ENCODE measurements at places on chromosomes 11 and 22. TPM values are rescaled to one million over a fixed set of nuclear protein-coding genes. Genes with fewer than 3 reads are reported as not detected.

ROBO4 gene
- 13.5 TPM for polyA plus RNA-seq

OR51E2 gene
- 0.63 TPM for polyA plus RNA-seq

TRMT112 gene
- 245 TPM for polyA plus RNA-seq

NFAM1 gene
- polyA plus RNA-seq, result 1.2 TPM

ARHGAP1 gene
- 128 TPM for polyA plus RNA-seq

SLC22A25 gene
- not detected for polyA plus RNA-seq

PRR33 gene
- polyA plus RNA-seq, result 0.28 TPM

PGA4 gene
- polyA plus RNA-seq, result 1.1 TPM

SLC6A5 gene
- not detected for polyA plus RNA-seq

LPXN gene
- 7.9 TPM for polyA plus RNA-seq

B4GALNT4 gene
- 5.1 TPM for polyA plus RNA-seq

IGSF9B gene
- 14.0 TPM for polyA plus RNA-seq

- DNase-seq, result no peak
Observed at GRCh38 chr22:29195118-29195963, 10.4 kb upstream of the EMID1 start.

- DNase-seq, result no peak
Observed at GRCh38 chr22:19990609-19991394, 25.8 kb downstream of the ARVCF start.

- DNase-seq, result no peak
Observed at GRCh38 chr11:9748361-9748970, 84.6 kb downstream of the SWAP70 start.

GRCh38 chr11:2360081-2360642 is 16.9 kb upstream of the CD81 start:
- no peak for DNase-seq

GRCh38 chr22:27879923-27880322 is 39.1 kb downstream of the PITPNB start:
- DNase-seq, result no peak

DNA sequence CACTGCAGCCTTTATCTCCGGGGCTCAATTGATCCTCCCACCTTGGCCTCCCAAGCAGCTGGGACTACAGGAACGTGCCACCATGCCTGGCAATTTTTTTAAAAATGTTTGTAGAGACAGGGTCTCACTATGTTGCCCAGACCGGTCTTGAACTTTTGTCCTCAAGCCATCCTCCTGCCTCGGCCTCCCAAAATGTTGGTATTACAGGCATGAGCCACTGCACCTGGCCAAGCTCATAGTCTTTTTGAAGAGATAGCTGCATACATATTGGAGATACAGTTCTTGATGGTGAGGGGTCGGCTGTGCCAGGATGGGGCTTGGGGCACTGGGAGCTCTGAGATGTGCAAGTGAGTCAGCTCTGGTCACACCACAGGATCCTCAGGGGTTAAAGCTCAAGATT is 53.2 kb downstream of the CHRDL2 start:
- DNase-seq, result no peak

- DNase-seq, result no peak
Observed at GRCh38 chr22:20116376-20116950, 559 bp downstream of the RANBP1 start.

GRCh38 chr11:67492801-67493547 is 10.1 kb downstream of the AIP start:
- no peak for DNase-seq

- no peak for DNase-seq
Observed at GRCh38 chr11:33452836-33453624, 195.8 kb downstream of the HIPK3 start.

- DNase-seq, result no peak
Observed at GRCh38 chr11:128022007-128022368, 565.4 kb downstream of the ETS1 start.

- DNase-seq, result no peak
Observed at GRCh38 chr22:40423310-40423688, 52.9 kb downstream of the SGSM3 start.

DNA sequence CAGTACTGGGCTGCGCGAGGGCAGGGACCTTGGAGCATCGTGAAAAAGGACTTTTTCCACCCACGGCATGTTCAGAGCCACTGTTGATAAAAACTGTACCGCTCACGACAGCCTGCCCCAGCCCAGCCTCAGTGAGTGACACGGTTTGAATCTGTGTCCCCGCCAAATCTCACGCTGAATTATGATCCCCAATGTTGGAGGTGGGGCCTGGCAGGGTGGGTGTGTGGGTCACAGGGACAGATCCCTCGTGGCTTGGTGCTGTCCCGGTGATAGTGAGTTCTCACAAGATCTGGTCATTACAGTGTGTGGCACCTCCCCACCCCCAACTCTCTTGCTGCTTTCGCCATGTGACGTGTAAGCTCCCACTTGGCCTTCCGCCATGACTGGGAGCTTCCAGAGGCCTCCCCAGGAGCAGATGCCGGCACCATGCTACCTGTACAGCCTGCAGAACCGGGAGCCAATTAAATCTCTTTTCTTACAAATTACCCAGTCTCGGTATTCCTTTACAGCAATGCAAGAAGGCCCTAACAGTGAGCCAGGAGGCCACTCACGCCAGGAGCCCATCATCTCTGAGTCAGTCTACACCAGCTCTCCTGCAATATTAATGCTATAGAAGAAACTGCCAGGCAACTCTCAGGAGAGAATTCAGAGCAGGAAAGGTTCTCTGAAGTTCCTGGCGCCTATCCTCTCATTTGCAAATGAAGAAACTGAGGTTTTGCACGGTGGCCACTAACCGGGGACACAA is 1.3 kb downstream of the TOLLIP start:
- no peak for DNase-seq

GRCh38 chr11:105899772-105900171 is 122.3 kb downstream of the MSANTD4 start:
- DNase-seq, result no peak

- no peak for DNase-seq
Observed at GRCh38 chr11:98177925-98178324, 842.8 kb upstream of the CNTN5 start.

DNA sequence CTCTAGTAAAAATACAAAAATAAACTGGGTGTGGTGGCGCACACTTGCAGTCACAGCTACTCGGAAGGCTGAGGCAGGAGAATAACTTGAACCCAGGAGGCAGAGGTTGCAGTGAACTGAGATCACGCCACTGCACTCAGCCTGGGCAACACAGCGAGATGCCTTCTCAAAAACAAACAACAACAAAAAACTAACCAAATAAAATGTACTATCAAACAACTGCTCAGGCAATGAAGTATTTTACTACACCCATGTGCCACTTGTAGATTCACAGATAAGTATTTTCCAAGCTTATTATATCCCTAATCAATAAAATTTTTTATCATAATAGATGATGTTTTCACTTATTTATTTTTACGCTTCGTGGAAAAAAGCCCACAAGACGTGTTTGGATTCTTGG is 924 bp downstream of the C11orf65 start:
- no peak for DNase-seq

- no peak for DNase-seq
Observed at GRCh38 chr22:22397292-22397870, 111.2 kb downstream of the ZNF280B start.

DNA sequence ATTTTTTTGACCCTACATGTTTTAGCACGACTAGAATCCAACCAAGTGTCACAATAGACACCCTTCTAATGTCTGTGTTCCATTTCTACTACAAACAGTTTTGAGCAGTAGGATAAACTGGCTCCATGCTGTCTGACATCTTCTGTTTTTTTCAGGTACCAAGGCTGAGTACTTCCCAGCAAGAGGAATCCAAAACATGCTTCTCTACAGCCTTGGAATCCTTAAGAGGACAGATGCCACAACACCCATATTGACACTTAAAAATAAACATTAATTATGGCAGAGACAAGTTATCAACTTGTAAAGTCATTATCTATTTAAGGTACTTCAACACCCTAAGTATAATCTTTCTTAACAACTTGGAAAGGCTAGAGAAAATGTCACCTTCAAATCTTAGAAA is 54.2 kb downstream of the LGR4 start:
- DNase-seq, result no peak

GRCh38 chr11:76167590-76167989 is 38.7 kb downstream of the WNT11 start:
- DNase-seq, result no peak

DNA sequence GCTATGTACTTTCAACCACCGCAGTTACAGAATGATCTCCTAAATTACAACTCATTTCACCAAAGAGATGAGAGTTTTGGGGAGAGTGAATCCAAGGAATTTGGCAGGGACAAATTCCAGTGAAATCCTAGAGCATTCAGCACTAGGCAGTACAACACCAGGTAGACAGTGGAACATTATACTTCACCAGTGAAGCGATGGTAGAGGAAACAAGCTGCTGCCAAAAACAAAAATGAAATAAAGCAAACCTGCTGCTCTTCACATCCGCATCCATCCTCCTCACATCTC is 16.9 kb downstream of the SMCO4 start:
- no peak for DNase-seq

DNA sequence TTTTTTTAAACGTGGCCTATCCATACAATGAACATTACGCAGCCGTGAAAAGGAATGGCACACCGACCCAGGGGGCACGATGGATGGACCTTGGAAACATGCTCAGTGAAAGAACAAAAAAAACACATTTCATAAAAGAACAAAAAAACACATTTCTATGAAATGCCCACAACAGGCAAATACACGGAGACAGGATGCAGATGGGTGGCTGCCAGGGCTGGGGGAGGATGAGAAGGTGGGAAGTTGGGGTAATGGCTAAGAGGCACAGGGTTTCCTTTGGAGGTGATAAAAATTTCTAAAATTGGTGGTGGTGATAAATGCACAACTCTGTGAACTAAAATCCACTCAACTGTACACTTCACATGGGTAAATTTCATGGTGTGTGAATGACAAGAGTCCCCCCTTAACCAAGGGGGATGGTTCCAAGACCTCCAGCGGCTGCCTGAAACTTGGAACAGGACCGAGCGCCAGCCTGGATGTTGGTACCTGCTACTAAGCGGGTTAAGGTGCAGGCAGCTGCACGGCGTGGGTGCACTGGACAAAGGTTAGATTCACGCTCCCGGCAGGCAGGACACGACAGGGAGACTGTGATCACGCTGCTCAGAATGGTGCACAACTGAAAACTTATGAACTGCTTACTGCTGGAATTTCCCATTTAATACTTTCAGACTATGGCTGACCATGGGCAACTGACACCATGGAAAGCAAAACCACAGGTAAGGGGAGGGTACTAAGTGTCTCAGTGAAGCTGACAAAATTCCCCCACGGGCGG is 16.5 kb downstream of the BRD1 start:
- no peak for DNase-seq

DNA sequence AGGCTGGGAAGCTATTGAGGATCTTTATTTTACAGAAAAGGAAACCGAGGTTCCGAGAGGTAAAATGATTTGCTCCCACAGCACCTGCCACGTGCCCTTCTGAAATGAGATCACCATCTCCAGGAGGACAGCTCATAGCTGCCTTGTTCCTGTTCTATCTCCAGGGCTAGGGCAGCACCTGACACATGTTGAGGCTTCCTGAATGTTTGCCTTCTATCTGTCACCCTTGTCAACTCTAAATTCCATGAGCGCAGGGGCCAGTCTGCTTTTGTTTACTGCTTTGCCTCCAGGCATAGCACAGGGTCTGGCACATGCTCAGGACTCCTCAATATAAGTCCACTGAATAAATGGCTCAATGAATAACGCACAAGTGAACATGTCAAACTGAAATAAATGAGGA is 24.1 kb downstream of the ASCC2 start:
- DNase-seq, result no peak

DNA sequence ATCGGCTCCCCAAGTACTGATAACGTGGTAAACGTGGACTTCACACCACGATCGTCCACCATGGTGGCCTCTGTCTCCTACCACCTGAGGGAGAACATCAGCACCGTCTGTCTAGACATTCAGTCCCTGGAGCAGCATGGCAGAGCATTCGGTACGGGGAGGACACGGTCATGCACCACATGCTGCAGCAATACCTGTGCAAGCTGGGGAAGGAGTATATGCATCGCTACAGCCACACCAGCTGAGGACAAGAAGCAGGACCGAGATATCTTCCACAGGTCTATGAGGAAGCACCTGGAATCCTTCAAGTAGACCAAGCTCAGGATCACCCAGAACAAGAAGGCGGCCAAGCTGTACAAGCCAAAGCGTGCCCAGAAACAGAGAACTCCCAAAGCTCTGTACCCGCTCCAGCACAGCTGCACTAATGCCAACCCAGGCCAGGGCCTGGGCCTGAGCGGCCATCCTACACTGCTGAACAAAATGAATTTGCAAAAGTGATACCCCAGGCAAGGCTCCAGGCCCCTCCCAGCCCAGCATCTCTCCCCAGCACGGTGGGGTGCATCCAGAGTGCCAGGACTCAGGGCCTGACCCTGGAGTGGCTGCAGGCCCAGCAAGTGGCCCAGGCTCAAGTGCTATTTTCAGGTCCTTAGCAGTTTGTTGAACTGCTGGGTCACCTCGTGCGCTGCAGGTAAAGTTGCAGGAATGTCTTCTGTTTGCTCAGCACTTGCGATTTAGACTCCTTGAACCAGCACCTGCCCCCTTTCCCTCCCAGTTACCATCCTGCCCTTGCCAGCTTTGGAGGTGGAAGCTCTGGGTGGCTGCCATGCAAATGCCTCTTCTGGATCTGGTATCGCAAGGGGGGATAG is 119.3 kb upstream of the SERPIND1 start:
- DNase-seq, result no peak

DNA sequence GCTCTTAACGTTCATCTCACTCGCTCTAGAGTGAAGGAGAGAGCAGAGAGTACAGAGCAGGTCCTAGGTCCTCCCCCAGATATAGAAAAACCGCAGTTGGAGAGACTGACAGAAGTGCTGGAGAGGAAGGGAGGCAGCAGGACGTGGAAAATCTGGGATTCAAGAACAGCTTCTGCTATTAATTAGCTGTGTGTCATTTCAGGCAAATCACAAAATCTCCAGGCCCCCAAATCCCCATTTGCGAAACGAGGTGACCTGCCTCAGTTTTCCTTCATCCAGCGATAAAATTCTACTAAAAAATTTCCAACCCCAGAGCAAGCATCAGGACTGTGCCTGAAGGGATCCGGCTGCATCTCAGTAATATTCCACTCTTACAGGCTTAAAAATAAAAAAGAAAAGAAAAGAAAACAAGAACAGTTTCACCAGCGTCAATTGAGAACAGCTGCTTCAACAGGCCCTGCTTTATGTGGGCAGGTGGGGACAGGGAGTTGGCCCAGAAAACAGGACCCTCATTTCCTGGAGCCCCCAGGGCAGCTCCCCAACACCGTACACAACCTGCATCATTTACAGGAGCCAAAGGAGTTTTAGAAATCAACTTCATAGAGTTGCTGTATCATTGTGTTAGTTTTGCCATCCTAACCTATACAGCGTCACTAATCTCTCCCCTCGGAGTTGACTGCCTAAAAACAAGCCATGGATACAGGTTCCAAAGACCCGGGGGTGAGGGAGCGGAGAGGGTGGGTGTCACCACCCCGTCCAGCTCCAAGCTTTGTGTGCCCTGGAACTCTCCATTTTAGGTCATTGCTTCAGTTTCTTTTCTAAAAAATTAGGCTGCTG is 2.3 kb upstream of the MALAT1 start:
- no peak for DNase-seq

Measured in urinary bladder (tissue), 4 donors.